ENCODE measurements at places on chromosomes 16 and 17.

DNA sequence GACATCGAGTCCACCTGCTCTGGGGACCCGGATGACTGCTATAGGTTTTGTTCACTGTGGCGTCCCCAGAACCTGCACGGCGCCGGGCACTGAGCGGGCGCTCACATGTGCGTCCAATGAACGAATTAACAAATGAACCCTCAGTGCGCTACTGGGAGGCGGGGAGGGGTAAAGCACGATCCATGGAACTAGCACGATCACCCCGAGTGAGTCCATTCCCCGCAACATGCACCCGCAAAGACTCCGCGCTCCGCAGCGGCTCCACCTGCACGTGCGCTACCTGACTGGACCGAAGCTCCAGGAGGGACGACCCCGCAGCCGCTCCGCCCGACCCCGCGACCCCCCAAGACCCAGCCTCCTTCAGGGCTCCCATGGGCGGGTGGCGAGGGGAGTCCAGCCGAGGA, 491 bp downstream of the TRAP1 start:
- DNase-seq = peak; percentile 61

DNA sequence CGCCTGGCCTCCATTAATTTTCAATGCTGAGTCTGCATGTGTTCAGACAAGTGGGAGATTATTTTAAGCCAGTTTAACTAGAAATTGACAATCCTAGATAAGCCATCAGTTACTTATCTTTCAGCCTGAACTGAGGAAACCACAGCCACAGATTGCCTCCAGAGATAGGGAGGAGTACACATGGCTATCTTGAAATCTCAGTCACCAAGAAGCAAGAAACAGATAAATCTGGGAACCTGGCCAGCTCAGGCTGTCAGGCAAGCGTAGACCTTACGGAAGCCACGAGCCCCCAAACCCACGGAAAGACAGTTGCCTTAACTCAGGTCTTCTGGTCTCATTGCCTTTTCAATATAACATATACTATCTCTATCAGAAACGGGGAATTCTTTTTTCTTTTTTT, 2.0 kb upstream of the GLG1 start:
- peak; percentile 53 for DNase-seq

- DNase-seq = no peak
These were observed 445.3 kb upstream of the MAF start for GRCh38 chr16:80045861-80046260.

DNA sequence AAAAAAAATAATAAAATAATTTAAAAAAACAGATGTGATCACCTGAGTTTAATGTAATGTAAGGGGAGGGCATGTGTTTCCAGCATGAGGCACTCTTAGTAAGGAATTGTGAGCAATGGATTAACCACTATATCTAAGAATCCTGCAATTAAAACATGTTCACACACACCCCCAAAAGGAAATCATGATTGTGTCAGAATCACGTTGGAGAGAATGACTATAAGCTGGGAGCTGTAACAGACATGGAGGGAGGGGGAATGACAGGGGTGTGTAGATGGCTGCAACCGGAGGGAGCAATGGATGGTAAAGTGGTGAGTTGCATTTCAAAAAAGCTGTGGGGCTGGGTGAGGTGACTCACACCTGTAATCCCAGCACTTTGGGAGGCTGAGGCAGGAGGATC, 13.6 kb upstream of the CCL22 start:
- no peak for DNase-seq

DNA sequence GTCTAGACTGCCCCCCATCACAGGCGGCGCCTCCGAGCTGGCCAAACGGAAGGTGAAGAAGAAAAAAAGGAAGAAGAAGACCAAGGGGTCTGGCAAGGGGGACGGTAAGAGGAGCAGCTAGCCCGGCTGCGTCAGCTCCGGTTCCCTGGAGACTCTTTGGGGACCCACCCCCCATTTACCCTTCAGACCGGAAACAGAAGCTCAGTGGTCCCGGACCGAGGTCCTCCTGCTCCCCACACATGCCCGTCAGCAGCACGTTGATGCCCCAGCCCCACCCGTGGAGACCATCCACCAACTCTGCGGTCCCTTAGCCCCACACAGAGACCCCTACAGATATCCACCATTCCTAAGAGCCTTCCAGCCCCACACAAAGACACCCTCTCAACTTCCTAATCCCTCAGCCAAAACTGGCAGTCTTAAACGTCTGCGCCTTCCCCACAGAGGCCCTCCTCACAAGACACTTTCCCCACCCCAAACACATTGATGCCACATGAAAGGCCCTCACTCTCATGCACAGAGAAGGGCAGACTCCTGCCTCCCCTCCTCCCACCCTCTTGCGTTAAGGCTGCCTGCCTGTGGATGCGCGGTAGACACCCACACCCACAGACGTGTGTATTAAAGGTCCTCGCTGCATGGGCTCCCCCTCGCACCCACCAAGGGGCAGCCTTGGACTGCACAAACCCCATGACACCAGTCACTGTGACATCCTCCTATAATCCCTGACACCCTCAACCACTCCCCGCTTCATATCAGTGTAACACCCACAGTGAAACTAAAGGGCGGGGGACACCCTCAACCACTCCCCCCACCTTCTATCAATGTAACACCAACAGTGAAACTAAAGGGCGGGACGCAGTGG, 58.2 kb upstream of the RPH3AL start:
- DNase-seq = peak; percentile 69
